ENCODE measurements at places on chromosomes 5 and 9.

DNA sequence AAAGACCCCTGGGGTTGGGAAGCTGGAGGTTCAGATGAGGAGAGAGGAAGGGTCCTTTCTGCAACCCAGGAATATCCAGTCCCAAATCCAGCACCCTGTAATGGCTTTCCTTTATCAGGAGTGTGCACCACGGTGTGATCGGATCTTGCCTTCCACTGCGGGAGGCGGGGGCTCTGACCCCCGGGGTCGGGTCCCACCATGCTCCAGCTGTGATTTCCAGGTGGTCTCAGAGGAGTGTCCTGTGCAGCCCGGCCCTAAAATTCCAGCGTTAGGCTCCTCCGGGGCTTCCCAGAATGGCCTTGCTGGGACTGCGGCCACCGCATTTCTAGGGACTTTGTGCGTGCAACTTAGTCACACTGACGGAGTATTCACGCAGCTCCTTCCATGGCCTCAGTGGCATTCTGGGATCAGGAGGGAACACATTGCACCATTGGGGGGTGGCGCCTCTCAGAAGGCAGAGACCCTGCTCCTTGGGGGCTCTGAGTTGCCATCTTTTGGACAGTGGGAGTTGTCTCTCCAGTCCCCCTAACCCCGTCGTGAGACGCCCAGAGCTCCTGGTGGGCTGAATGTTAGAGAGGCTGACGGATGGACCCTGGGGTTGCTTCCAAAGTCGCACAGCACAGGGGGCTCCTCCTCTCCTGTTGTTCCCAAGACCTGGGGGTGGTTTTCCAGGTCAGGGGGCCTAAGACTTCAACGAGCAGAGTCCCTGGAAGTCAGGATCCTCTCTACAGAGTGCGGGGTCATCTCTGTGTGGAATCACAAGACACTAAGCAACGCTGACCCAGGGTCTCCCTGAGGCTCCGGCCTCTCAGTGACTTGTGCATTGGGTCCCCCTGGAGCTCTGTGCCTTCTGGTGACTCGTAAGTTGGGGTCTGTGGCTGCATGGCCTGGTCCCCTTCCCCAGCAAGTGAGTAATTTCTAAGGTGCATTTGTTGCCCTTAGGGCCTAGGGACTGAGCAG, 42.7 kb upstream of the IRX4 start:
- DNase-seq, result no peak

DNA sequence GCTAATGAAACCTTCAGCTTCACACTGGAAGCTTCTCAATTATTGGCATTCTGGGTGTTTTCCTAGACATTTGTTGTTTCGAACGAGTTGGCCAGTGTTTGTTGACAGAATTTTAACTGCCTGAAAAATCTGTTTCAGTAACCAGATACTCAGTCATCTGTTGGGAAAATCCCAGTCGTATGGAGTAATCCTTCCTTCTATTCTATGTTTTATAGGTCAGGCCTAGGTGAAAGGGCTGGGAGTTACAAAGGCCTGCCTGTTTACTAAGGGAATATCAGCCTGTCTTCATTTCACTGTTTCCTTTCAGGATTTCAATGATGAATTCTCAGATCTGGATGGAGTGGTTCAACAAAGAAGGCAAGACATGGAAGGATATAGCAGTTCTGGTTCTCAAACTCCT, 59.9 kb downstream of the GRAMD2B start:
- DNase-seq, result no peak

- no peak for DNase-seq
Observed at GRCh38 chr9:104850786-104851545, 77.0 kb downstream of the ABCA1 start.

- DNase-seq, result no peak
Observed at GRCh38 chr5:115584501-115584900, 17.8 kb downstream of the TICAM2 start.

- no peak for DNase-seq
Observed at GRCh38 chr5:82641331-82642003, 363.3 kb upstream of the RPS23 start.

DNA sequence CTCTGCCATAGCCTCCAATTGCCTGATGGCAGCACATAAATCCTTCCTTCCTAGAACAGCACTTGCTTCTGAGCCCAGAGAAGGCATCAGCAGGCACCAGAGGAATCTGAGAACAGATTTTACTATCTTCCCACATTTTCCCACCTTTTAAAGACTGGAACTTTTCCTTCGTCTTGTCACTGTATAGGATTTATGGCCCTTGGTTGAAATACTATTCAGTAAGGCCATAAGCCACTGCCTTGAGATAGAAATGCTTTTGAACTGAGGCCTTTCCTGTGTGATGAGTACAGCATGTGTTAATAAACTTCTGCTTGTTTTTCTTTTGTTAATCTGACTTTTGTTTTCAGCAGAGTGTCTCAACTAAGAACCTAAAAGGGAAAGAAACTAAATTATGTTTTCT, 84.3 kb downstream of the MRPS27 start:
- no peak for DNase-seq

DNA sequence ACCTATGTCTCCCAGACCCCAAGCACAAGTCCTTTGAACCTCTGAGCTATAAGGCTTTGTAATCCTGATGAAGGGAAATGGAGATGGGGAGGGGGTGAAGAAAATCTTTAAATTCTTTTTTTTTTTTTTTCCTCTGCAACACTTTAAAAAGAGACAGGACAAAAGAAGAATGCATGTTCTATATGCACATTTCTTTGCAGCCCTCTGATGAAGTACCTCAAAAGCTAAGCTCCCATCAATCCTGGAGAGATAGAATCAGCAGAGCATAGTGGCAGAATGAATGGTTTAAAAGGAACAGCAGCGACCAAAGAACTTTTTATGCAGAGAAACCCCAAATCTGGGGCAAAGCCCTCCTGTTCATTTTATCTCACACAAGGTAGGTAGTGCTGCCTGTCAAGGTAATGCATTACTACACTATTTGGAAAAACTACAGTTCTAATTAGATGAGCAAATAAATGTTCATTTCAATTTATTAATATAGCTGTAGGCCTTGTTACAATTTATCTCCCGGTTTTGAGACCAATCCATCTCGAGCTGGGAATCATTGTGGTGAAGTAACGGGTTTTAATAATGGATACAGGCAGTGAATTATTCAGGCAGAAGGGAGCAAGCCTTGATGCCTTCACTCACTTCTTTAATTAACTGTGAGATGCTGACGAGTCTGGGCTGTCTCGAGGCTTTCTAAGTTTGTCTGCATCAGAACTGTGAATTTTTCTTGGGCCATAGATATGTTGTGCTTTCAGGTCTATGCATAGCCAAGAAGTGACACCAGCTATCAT, 173.5 kb upstream of the ZNF608 start:
- no peak for DNase-seq

DNA sequence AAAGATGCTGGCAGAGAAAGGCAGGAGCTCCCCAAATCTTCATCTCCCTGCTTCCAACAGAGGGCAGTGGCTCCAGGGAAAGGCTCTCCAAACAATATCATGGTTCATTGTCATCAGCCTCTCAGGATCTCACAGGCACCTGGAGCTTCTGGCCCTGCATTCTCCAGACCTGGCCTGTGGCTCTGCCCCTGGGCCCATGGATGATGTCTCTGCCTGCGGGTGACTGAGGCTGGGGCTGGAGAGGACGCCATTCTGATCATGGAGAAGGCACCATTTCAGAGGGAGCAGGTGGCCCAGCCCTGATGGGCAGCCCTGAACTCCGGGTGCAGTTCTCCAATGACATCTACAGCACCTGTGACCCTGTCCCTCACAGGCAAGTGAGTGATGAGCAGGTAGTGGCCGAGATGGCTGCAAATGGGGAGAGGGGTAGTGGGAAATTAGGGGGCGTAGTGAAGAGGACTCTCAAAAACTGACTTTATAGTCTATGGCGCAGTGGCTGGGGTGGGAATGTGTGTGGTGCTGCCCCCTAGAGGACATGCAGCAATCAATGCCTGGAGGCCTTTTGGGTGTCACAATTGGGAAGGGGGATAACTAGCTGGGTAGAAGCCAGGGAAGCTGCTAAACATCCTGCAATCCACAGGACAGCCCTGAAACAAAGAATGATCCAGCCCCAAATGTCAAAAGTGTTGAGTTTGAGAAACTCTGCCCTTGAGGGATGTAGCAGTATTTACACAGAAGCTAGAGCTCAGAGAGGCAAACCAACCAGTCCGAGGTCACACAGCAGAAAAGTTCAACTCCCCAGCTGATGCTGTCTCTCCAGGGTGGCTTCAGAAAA, 3.2 kb downstream of the SH3PXD2B start:
- DNase-seq, result peak; percentile 33

GRCh38 chr9:22447618-22448305, 1.1 kb downstream of the DMRTA1 start:
- no peak for DNase-seq

DNA sequence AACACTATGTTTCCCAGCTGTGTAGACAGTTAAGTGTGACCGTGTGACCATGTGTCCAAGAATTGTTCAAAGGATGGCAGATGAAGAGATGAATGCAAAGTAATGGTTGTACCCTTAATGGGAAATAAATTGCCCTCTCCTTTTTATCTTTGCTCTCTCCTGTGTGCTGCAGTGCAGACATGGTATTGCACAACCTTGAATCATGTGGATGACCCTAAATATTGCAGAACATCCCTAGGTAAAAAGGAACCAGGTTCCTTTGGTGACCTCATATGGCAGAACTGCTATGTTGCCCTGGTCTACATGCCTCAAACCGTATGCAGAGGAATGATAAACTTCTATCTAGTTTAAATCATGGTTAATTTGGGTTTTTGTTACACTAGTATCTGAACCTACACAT, 81.7 kb upstream of the CTNND2 start:
- no peak for DNase-seq

- DNase-seq, result no peak
Observed at GRCh38 chr5:76521240-76521758, 101.9 kb downstream of the F2RL2 start.

GRCh38 chr5:43627028-43627427, 24.0 kb downstream of the NNT start:
- DNase-seq, result no peak

DNA sequence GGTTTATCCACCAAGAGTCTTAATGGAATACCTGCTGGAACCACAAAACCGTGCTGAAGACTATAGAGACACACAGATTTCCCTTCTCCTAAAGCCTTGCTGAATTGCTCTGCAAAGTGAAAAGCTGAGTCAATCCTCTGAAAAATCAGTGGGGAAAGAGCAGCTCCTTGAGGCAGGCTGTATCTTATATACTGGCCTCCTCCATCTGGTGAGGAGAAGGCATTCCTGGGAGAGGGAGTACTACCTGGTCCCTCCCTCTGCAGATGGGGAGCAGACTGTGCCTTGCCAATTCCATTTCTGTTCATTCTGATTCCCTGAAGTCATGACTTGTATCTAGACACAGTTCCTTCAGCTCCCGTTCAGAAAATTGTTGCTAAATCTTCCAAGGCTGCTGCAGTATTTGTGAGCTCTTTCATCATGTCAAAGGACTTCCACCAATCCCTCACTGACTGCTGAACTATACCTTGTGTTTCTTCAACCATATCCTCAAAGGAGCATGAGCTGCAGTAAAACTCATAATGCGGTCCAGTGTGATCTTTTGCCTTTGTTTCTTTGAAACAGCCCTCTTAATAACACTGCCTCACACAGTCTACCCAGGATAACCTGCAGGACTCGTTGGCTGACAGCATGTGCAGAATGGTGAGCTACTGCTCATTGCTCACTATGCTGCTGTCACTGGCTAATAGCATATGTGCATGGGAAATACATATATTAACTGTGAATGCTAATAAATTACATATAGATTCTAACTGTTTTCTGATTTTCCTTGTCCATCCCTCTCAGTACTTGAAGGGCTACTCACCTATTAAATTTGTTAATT, 84.5 kb downstream of the FOXD1 start:
- DNase-seq, result no peak

- DNase-seq, result peak; percentile 46
Observed at GRCh38 chr5:139747583-139748504, 47.8 kb upstream of the PSD2 start.

DNA sequence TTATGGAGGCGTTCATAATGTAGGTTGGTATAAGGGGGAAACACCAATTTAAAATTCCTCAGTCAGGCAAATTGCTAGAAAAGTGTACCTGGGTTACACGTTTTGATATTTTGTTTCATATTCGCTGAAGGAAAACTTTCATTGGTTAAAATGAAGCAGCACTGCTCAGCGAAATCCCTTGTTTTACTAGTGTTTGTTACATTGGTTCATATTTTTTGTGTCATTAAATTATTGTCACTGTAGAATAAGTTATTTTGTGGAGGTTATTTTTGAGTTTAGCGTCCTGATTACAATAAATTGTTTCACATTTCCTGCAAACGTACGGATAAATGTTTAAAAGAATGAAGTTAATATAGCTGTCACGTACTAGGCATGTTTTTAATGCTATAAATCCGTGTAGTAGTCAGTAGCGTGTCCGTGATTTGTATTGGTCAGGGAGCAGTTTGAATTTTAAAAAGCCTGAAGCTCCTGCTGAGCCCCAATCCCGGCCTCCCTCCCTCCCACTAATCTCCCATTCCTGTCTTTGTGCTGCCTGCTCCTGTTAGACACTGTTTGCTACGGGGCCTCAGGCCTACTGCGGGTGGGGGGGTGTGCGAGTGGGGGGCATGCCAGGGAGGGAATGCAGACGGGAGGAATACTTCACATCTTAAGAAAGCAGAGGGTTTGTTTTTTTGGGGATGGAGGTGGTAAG, 2.0 kb downstream of the NIPBL start:
- no peak for DNase-seq

GRCh38 chr5:81980160-81980559, 8.3 kb downstream of the ATG10 start:
- DNase-seq, result no peak

DNA sequence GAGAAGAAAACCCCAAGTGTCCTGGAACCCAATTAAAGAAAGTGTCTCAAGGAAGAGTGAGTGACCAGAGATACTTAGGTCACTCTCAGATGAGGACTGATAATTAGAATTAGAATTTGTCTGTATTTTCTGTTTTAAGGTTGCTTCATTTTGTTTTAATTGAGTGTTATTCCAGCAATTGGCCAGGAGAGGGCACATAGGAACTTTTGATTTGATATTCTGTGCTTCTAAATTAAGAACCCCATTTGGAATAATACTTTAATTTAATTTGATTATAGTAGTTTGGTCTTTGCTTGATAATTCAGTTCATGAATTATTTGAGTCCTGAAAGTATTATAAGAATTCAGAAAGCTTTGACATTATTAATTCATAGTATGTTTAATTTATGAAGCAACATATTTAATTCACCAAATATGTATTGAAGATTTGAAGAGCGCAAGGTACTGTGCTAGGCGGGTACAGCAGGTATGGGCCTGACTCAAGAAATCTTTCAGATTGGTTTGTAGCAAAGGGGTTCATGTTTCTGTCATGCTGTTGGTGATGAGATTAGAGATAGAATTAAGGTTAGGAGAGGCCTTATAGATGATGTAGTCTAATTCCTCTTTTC, 4.9 kb downstream of the MRPL22 start:
- DNase-seq, result no peak
